ENCODE measurements at places on chromosomes 11 and 22.

DNA sequence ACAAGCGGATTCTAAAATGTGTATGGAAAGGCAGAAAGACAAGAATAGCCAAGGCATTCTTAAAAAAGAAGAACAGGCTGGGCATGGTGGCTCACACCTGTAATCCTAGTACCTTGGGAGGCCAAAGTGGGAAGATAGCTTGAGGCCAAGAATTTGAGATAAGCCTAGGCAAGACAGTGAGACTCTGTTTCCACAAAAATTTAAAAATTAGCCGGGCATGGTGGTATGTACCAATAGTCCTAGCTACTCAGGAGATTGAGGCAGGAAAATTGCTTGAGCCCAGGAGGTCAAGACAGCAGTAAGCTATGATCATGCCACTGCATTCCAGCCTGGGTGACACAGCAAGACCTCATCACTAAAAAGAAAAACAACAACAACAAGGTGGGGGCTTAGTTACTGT is 46.0 kb upstream of the PPP2R1B start:
- no peak for DNase-seq

GRCh38 chr11:16607675-16608644 is 130.5 kb upstream of the C11orf58 start:
- no peak for DNase-seq

DNA sequence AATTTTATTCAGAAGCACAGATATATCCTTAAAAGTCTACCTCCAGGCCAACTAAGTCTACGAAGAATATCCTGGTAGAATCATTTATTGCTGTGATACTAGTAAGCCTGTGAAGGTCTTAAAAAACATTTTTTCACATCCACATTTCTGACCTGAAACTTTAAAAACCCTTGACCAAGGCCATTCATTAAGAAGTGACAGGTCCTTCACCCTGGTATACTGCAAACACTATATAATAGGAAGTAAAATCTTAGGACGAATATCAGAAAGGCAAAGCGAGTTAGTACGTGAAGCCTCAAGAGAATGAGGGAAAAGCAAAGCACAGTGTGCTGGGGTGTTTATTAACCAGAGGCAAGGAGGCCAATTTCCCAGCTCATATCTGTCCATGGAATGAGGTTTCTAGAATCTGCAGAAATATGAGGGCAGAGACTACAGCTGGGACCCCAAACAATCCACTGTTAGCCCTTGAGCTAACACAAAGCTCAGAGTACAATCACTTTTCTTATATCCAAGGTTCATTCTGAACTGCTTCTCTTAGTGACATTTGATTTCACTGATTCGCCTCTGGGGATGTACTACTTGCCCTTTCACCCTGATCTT is 71.0 kb downstream of the AMBRA1 start:
- DNase-seq, result no peak

GRCh38 chr11:128525411-128526243 is 61.7 kb downstream of the ETS1 start:
- DNase-seq, result no peak

- DNase-seq, result no peak
Measured at GRCh38 chr11:124481365-124482323, 36.1 kb upstream of the OR8B8 start.

DNA sequence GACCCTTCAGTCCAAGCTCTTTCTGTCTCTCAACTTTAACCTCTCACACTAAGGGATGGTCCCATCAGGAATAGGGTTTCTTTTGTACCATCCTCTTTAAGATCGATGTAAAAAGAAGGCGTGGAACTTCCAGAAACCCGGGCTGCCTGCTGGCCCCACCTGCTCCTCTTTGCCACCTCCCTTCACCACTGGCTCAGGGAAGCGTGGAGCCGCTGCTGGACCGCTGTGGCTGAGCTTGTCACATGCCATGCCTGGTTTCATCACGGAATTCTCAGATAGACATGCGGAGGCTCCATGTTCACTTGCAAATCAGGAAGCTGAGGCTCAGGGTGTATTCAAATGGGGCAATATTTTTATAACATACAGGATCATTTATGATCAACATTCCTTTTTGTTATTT is 399.7 kb downstream of the BRD1 start:
- no peak for DNase-seq

DNA sequence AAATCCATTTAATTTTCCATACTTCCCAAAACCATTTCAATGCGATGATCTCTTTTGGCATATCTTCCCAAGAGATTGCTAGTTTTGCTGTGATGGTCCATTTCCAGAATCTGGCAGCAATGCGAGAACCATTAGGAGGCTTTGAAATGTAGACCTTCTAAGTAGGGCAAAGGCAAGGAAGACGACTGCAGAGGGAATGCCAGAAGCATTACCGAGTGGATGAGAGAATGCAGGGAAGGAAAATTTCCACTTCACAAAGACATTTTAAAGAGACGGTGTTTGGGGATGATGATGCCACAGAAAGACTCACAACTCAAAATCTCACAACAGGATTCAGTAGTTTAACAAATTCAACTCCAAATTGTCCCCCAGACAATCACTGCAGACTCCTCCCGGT is 471 bp upstream of the CEP126 start:
- DNase-seq, result no peak

- DNase-seq, result no peak
Measured at GRCh38 chr22:36238373-36239149, 766 bp downstream of the APOL2 start.

DNA sequence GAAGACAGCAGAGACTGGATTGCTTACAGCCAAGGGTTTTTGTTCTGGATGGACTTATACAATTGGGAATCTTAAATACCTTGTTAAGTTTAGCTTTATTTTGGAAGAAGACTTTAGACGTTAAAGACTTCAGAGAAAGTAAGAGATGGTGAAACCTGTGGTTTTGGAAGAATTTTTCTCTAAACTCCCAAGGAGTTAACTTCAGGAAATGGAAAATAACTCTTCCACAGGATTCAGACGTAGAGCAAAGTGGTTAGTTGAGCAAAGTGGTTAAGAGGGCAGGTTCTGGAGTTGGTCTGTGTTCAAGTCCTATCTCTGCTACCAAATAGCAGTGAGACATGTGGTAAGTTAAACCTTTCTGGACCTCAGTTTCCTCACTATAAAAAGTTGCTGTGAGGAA is 12.8 kb downstream of the PITPNB start:
- DNase-seq, result no peak

GRCh38 chr22:45834241-45834640 is 142.7 kb downstream of the WNT7B start:
- DNase-seq, result no peak

GRCh38 chr11:44535191-44535980 is 30.1 kb upstream of the CD82 start:
- DNase-seq, result no peak

- no peak for DNase-seq
Measured at GRCh38 chr11:134047586-134047999, 21.3 kb upstream of the JAM3 start.

GRCh38 chr11:57071829-57072228 is 83.1 kb downstream of the OR5AK2 start:
- DNase-seq, result no peak

DNA sequence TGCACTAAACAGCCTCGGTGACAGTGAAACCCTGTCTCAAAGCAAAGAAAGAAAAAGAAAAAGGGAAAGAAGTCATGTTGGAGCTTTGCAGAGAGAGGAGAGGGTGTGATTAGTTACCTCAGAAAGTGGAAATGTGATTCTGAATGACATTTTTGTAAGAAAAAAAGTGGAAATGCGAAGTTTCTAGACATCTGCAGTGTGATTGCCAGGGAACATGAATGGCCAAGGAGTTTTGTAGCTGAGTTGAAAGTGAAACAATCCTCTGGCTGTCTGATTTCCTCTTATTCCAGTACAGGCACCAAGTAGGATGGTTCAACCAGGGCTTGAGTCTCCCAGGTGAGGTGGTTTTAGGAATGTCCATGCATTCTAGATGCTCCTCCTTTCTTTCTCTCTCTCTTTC is 17.8 kb upstream of the SYVN1 start:
- DNase-seq, result no peak

- no peak for DNase-seq
Measured at GRCh38 chr11:105867742-105868141, 154.3 kb downstream of the MSANTD4 start.

DNA sequence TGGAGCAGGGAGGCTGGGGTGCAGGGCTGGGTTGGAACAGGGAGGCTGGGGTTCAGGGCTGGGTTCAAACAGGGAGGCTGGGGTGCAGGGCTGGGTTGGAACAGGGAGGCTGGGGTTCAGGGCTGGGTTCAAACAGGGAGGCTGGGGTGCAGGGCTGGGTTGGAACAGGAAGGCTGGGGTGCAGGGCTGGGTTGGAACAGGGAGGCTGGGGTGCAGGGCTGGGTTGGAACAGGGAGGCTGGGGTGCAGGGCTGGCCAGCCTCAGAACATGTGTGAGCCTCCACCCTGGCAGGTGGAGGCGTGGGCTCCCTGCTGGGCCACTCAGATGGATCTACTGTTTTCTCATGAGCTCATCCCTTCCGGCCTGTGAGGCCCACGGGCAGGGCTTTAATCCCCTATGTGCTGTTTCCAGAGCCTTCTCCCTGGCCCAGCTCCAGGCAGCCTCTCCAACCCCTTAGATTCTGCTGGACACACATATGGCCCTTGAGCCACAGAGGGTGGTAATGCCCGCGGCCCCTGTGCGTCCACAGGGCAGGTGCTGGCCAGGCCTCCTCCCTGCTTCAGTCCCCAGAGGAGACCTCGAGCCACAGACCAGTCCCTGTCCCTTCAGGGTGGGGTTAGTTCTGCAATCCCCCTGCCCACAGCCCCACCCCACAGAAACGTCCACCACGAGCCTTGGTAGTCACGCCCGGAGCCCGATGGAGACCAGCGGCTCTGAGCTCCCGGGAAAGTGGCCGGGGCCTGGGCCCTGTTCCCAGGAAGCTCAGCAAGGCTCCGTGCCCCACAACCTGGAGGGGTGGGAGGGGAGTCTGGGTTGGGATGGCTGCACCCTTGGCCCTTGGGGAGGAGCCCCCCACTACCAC is 197.9 kb downstream of the BRD1 start:
- no peak for DNase-seq
